ENCODE measurements at places on chromosomes 2 and 18.

DNA sequence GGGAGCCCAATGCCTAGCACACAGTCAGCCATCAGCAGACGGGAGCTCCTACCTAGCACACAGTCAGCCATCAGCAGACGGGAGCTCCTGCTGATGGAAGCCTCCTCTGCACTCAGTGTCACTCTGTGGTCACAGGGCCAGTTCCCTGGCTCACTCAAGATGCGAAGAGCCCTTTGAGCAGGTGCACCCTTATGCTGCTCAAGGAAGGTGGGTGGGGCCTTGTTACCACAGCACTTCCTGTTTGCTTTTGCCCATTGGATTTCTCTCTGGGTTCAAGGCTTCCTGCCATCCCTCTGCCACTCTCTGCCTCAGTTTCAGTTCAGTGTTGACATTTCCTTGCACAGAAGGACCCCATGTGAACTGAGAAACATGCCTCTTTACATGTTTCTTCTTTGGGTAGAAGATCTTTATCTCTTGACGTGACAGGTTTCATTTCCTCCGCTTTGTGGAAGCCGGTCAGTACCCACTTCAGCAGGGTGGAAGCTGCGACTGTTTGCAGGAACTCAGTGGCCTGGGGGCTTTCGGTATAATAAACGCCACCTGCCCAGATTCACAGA lies 11.6 kb downstream of the TRIB2 start:
- no peak for DNase-seq

GRCh38 chr2:37600735-37601134 lies 70.7 kb downstream of the CDC42EP3 start:
- no peak for DNase-seq

GRCh38 chr2:133437492-133437891 lies 130.8 kb downstream of the NCKAP5 start:
- DNase-seq, result no peak

DNA sequence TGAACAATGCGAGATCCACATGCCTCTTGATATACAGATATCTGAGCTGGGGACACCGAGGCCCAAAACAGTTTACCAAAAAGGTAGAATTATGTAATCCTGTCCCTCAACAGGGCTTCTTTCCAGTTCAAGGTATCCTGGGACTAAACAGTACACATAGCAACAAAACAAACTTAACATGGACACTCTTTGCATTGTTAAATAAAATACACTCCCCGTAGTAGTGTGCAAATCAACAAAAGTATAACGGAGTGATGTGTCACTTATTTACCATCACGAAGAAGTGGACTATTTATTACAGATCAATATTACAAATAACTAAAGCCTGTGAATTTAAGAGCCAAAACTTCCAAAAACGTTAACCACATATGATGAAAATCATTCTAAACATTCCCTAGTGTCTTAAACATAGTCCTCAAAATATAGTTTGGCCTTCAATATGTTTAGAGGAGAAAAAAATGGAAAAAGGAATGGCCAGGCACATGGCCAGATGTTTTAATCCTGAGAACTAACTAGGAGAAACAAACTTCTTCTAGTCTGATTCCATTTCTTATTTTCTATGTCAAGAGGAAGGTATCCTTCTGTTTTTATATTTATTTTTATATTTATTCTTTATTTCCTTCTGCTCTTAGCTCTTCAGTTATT lies 377.5 kb downstream of the OSR1 start:
- no peak for DNase-seq

DNA sequence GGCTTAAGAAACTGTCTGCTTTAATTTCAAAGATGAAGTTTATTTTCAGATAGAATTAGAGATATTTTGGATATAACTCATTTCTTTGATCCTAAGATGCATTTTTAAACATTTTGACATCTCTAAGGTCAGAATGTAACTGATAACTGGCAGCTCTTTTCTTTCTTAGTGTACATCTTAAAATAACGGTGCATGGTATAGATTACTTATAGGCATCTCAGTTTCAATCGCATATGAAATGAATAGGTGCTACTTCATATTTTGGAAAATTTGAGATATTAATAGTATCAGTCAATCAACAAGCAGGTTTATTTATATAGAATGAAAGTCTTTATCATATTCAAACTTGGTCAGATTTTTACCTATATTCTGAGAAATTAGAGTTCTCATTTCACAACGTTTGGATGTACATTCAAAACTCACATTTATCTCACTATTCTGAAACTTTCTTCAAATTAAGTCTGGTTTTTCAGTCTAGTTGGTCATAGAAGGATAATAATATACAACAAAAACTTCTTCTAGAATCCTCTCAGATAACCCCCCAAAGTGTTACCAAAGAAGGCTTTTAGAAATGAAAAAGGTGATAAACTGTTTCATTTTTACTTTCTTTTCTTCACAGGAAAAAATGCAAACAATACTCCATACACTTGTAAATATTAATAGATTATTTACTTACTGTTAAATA lies 122.8 kb upstream of the WDSUB1 start:
- no peak for DNase-seq

DNA sequence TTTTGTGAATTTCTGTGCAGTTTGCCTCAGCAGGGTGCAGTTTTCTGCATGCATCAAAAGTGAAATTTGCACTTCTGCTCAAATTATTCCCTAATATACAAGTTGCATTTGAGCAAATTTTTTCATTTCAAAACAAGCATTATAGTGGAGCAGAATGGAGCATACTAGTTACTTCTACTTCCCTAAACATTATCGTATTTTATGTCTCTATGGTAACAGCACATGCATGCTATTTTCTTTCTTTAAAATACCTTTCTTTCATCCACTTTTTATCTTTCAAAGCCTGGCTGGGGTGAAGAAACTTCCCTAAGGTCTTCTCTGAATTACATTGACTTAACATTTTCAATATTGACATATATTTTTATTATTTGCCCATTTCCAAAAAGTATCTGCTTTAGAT lies 11.2 kb downstream of the RHBDD1 start:
- DNase-seq, result no peak

DNA sequence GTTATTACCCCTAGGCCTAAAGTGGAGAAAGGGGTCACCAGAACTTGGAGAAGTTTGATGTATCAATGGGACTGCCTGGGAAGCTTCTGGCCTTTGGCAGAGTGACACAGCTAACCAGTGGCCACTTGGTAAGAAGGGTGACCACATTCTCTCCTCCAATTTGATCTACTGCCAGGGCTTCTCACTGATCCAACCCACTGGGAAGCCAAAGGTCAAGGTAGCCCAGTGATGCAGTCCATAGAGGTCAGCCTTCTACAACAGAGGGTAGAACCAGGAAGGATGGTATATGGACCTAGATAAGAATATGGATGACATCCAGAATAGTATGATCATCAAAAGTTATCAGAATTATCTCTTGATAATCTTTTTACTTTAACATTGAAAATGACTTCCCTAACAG lies 493.6 kb downstream of the NYAP2 start:
- no peak for DNase-seq

Data from right lung (tissue), 10 donors.